ENCODE measurements at places on chromosomes 12 and 14.

GRCh38 chr14:78974691-78975090 is 804.5 kb downstream of the NRXN3 start:
- no peak for DNase-seq

GRCh38 chr12:74747305-74747704 is 209.7 kb downstream of the ATXN7L3B start:
- no peak for DNase-seq

DNA sequence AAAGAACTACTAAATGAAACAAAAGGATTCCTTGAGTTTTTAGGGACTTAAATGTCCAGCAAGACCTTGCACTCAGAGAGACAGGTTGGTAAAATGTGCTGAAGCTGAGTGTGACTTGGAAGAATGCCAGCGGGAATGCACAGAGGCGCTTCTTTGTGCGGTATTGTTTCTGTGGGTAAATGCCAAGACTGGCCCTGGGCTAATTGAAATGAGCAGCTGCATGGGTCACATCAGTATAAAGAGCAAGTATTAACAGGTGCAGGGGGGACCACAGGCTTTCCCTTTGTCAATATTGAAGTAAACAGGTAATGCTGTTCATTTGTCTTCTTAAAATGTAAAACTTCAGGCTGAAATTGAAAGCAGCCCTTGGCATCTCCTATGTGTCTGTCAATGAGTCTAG is 74.3 kb downstream of the LMO3 start:
- peak; percentile 64 for DNase-seq

GRCh38 chr12:65892841-65893251 is 68.6 kb downstream of the HMGA2 start:
- DNase-seq: no peak

- DNase-seq: no peak
Measured at GRCh38 chr12:126907900-126908764, 1358.8 kb upstream of the TMEM132C start.

GRCh38 chr12:46958053-46958452 is 121.4 kb upstream of the PCED1B start:
- no peak for DNase-seq
